ENCODE measurements at places on chromosomes 2 and 18. TPM values are rescaled to one million over a fixed set of nuclear protein-coding genes. Genes with fewer than 3 reads are reported as not detected.

Gene DSG1
- not detected for total RNA-seq

Gene HOXD13
- not detected for total RNA-seq

Gene CD207
- total RNA-seq, result not detected

Gene CHST9
- not detected for total RNA-seq

- no peak for DNase-seq
These were observed 169.9 kb downstream of the BCL11A start for GRCh38 chr2:60383401-60384143.
